ENCODE measurements at places on chromosomes 2 and 18.

GRCh38 chr2:128298846-128299507 lies 19.7 kb downstream of the HS6ST1 start:
- no peak for DNase-seq

- DNase-seq: no peak
These were observed 549.2 kb downstream of the CCDC85A start for GRCh38 chr2:56732946-56733345.

DNA sequence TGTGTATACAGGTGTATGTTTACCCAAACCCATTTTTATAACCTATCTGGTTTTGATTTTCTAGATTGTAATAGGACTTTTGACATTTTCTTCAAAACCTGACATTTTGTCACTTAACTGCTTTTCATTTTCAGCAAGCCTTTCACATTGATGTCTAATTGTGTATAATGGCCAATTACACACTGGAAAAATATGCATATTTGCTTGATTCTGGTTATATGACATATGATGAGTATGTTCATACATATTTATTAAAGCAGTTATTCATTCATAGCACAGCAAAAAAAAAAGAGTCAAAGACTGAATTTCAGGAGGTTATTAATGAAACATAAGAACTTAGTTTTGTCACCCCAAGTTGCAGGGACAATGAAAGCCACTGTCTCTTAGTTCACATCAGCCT lies 307.7 kb upstream of the TNP1 start:
- DNase-seq: no peak

- DNase-seq: no peak
These were observed 12.9 kb upstream of the MRO start for GRCh38 chr18:50832754-50833153.

DNA sequence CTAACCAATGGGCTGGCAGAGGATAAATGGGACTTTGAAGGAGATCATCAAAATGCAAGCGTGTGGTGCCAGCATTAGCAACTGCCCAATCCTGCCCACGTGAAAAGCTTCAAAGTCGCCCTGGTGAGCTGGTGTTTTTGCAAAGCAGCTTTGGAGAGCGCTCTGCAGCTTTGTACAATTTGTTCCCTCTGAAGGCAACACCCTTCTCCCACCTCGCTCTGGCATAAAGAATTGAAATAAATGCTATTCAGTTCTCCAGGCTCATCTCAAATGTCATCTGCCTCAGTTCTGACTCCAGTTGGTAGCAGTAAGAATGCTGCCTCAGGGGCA lies 3.5 kb downstream of the COPS9 start:
- no peak for DNase-seq

- no peak for DNase-seq
These were observed 236.5 kb downstream of the ASXL3 start for GRCh38 chr18:33814546-33814945.

DNA sequence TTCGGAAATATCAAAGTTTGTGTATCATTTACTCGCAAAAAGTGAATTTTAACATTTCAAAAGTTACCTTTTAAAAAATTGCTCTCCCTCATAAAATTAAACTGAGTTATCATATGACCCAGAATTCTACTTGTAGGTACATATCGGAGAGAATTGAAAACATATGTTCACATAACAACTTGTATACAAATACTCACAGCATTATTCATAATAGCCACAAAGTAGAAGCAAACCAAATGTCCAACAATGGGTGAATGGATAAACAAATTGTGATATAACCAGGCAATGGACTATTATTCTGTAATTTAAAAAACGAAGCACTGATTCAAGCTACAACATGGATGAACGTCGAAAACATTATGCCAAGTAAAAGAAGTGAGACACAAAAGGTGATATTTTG lies 412.0 kb upstream of the TCF4 start:
- no peak for DNase-seq

- DNase-seq: no peak
These were observed 57.0 kb downstream of the STEAP3 start for GRCh38 chr2:119280680-119281079.

DNA sequence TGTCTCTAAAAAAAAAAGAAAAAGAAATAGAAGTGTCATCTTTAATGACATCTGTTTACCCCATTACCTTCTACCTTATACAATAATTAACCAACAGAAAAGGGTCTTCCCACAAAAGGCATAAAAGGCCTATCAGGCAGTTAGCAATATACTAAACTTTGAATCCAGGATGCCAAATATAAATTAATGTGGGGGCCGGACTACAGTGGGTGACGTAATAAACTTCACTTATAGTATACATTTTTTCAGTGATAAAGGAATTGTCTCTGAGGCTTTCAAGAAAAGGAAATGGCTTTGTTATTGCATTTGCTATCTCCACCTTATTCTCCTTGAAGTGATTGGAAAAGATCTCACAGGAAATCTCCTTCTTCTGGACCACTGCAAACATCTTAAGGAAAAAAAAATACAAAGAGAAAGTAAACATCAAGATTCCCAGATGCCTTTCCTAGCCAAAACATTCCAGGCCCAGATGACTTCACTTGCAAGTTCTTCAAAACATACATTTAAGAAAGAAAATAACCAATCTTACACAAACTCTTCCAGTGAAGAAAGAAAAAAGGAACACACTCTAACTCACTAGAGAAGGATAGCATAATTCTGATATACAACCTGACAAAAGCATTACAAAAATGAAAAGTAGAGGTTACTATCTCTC lies 126.2 kb upstream of the CAB39 start:
- no peak for DNase-seq

DNA sequence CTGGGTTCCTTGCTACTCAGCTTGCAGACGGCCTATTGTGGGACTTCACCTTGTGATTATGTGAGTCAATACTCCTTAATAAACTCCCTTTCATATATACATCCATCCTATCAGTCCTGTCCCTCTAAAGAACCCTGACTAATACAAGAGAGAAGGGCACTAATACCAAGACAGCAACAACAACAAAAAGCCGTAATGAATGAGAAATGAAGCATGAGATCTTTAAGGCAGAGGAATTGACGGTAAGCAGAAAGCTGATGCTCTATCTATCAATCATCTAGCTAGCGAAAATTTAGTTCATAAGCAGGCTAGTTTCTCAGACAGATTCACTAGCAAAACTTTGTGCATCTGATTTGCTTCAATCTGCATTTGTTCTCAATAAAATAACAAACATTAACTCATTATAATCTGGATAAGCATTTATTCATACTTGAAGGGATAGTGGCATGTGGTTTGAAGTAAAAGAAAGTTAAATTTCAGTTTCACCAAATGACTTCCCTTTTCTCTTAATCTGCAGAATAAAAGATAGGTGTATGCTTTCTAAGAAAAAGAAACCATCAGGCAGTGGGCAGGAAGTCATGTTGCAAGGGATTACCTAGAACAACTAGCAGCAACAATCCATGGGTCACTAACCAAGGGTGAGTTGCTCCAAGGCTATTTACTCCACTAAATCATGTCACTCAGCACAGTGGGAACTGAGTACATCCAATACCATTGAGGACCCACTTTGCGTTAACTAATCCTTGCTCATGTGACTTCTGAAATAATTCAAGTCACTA lies 376.5 kb downstream of the TMEM182 start:
- no peak for DNase-seq

All from H54 (cell line).